H9 (cell line): ENCODE measurements at places on chromosomes 1 and 21.
A peak's percentile ranks its signal among the peaks of the same experiment; 100 is the strongest.

- DNase-seq, result peak; percentile 41
Observed at GRCh38 chr1:160062230-160062532, 7.8 kb downstream of the KCNJ10 start.

GRCh38 chr21:42880352-42880751 is 1.0 kb upstream of the WDR4 start:
- DNase-seq, result no peak

GRCh38 chr1:59592924-59593323 is 221.8 kb upstream of the HOOK1 start:
- DNase-seq, result no peak

GRCh38 chr1:192978195-192978710 is 80.9 kb downstream of the UCHL5 start:
- no peak for DNase-seq

- no peak for DNase-seq
Observed at GRCh38 chr1:231584921-231585320, 41.7 kb upstream of the DISC1 start.

DNA sequence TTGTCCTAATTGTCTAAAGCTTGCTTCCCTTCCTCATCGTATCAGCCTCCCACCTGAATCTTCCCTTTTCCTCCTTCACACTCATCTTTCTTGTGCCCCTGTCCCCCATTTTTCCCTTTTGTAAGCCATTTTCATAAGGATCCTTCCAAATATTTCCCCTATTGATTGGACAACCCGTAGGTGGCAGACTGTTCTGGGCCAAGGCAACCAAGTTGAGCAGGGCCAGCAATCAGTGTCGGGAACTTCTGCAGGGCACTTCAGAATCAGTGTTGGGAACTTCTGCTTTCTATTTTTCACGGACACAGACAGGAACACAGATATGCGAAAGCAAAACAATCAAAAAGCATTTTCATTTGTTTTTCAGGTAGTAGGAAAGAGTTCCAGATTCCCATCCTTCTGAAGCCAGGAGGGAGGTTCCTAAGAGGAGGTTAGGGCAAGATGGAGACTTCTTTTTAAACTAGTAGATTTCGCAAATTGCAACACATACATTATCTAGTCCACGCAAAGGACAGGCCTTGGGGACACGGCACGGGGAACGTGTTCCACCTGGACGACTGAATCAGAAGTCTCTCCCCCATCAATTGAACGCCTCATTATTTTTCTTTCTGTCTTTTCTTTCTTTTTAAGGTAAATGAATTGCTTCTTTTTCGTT is 691 bp upstream of the MPZL1 start:
- DNase-seq, result no peak

GRCh38 chr1:228349701-228350171 is 56.9 kb downstream of the TRIM11 start:
- DNase-seq, result no peak

GRCh38 chr1:210298936-210299335 is 29.8 kb upstream of the HHAT start:
- no peak for DNase-seq

- no peak for DNase-seq
Observed at GRCh38 chr1:201495551-201496295, 11.2 kb downstream of the CSRP1 start.

GRCh38 chr1:33049371-33049770 is 12.7 kb upstream of the AK2 start:
- no peak for DNase-seq

GRCh38 chr1:17259233-17259873 is 10.5 kb downstream of the PADI3 start:
- DNase-seq, result no peak

DNA sequence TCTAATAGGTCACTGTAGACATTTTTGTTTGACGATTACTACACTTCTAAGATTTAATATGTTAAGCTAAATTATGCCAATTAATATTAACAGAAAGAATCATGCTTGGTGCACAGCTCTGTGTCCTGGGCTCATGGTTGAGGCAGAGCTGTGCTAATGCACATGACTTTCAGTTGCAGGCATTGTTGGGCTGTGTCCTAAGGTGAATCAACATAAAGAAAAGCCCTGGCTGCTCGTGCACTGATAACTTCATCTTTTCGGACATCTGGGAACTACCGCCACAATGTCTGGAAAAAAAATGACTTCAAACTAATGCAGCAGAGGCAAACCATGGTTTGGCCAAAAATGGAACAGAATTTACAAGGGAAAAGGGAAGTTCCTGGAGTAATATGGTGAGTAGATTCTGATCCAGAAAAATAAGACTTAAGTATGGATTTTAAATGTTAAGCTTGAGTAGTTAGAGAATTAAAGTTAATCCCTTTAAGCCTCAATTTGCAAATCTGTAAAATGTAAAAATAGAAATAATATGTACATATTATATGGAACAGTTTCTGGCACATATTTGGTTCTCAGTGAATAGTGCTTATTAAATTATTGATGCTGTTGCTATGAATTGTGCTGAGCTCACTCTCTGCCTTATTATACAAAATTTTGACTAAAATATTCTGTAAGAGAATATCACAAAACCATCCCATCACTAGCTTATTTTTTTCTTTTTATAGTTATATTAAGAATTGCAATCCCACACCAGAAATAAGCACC is 186.1 kb downstream of the BRINP2 start:
- DNase-seq, result no peak

GRCh38 chr1:97726386-97726785 is 194.4 kb downstream of the DPYD start:
- no peak for DNase-seq

GRCh38 chr1:59046730-59047157 is 250.2 kb upstream of the FGGY start:
- no peak for DNase-seq

DNA sequence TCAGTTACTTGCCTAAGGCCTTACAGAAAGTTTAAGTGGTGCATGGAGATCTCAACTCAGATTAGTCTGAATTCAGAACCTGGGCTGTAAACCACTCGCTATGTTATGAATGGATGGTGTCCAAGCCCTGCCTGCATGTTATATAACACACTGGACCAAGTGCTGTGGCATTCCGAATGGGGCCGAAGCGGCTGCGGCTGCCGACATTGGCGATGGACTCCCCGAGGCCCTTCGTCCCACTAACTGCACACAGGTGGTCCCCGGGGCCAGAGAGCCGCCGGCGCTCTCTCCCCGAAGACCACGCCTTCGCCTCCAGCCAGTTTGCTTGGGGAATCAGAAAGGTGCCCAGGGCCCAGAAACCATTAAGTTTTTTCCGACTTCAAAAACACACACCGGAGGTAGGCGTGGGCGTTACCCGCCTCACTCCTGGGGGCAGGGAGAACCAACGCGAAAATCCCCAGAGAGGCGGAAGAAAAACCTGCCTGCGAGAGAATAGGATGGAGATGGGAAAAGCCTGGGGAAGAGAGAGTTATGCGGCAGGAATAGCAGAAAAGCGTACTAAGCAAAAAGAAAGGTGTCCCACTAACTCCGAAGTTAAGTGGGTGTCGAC is 579 bp upstream of the TENT5C start:
- DNase-seq, result no peak

DNA sequence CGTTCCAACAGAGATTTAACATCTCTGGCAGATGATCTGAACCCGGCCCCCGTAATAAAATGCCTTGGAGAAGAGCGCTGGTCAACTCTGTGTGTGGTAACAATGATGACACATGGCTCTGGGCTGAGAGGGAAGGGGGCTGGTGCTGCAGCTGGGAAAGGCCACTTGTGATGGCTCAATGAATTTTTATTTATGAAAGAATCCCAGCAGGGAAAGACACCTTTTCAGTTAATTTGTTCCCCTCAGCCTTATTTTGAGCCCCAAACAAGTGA is 59.4 kb downstream of the SYT6 start:
- no peak for DNase-seq

DNA sequence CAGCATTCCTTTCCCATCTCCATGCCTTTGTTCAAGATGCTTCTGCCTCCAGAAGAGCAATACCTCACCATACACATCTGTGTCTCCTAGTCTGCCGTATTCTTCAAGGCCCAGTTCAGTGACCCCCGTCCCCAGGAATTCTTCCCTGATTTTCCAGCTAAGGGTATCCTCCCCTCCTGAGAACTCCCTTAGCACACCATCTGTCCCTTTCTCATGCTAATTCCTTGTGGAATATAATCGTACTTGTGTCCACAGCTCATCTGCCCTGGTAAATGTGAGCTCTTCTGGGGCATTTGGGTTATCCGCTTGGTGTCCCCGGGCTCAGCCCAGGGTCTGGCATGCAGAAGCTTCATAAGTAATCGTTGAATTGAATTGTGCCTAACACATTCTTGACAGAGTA is 40.9 kb downstream of the BEND5 start:
- no peak for DNase-seq

DNA sequence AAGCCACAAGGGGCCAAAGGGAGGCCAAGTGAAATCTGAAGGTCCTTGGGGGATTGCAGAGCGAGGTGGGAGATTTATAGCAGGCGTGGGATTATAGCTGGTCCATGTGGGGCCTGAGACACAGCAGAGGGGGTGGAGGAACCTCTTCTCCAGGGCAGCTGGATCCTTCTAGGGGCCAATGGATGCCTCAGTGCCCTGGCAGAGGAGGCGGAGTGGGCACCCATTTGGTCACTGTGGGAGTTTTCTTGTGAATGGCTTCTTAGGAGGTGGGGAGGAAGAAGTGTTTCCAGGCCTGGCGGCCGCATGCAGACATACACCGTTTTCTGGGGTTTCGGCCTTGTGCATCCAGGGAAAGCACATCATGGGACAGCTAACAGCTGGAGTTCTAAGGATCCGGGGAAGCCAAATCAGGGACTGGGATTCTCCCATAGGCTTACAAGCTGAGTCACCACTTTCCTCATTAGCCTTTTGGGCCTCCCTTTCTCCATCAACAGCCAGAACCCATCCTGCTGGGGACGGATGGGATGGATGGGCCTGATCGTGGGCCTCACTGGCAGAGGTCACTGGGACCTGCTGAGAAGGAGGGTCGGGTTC is 76.5 kb downstream of the RHOU start:
- DNase-seq, result no peak

DNA sequence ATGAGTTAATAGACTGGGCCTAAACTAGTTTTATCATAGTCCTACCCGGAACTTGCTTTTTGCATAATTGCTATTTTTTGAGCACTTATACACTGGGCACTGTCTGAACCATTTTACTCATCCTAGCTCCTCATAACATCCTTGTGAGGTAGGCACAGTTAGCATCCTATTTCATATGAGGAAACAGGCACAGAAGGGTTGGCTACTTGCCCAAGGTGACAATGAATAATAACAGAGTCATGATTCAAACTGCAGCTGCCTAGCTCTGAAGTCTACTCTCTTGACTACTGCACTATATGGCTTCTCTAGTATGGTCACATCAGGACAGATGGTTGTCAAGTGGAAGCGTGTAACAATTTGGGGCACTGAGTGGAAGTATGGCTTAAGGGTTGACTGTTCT is 18.2 kb upstream of the RC3H1 start:
- no peak for DNase-seq

DNA sequence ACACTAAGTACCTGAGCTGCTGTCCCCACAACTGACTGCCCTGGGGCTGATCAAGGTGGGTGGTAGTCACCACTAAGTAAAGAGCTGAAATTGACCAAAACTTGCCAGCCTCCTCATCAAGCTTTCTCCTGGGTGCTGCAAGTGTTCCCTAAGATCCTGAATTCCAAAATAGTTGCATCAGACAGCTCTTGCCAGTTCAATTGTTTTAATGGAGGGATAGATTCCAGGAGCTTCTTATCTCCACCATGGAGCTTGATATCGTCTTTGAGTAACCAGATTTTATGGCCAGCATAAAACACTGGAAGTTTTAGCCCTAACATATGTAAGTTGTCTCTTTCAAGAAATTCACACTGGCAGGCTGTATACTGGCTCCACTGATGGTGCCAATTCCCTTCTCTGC is 90.3 kb downstream of the NID1 start:
- DNase-seq, result no peak

DNA sequence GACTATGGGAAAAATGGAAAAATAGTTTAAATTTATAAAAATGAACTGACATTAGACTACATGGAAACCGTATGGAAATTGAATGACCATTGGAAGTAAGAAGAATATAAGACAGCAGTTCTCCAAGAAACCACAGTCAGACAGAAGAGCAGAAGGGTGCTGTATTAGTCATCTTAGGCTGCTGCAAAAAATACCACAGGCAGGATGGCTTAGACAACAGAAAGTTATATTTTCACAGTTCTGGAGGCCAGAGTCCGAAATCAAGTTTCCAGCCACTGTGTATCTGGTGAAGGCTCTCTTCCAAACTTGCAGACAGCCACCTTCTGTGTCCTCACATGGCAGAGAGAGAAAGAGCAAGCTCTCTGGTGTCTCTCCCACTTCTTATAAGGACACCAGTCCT is 175.2 kb downstream of the DSCAM start:
- DNase-seq, result no peak

DNA sequence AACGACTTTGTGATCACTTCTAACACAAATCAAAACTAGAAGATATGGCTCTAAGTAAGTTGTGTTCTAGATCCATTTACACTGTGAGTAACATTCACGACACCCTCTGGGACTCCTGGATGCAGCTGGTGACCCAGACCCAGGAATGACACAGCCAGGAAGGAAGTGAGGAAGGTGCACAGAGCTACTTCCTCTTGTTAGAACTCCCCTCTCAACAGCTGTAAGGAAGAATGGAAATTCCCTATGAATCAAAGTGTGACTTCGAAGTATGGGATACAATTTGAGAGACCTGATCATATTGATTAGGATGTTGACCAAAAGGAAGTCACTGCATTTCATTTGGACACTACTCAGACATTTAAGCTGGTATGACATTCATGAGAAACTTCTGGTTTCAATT is 185.3 kb downstream of the NRIP1 start:
- no peak for DNase-seq

- DNase-seq, result no peak
Observed at GRCh38 chr1:92240034-92240433, 22.3 kb downstream of the C1orf146 start.

DNA sequence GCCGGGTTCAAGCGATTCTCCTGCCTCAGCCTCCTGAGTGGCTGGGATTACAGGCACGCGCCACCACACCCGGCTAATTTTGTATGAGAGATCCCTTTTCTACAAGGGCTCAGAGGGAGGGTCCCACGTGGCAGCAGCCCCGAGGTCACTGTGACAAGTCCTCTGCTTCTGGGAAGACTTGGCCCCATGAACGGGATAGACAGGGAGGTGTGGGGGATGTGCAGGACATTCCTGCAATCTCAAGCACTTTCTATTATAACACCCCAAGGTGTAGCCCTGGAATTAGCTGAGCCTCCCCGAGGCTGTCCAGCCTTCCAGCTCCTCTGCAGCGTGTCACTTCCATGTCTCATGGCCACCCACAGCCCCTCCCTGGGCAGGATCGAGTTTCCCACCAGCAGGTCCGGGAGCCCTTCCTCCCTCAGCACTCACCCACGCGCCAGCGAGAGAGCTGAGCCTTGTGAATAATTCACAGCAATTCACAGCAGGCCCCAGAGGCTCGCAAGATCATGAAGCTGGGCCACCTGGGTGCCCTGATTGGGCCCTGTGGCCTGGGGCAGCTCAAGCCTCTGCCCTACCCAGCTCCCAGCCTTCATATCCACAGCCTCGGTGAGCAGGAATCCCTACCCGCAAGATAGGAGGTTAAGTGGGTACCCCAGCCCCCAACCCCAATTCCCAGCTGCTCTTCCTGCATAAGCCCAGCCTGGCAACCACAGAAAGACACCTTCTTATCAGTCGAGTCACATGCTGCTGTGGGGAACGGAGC is 22.8 kb upstream of the RNU1-4 start:
- DNase-seq, result peak; percentile 38

GRCh38 chr1:72056516-72056915 is 225.8 kb downstream of the NEGR1 start:
- no peak for DNase-seq
